Lung (tissue), 17 donors: ENCODE measurements at places on chromosomes 7 and 10. TPM values are rescaled to one million over a fixed set of nuclear protein-coding genes. Genes with fewer than 3 reads are reported as not detected.
A peak's percentile ranks its signal among the peaks of the same experiment; 100 is the strongest.

- peak; percentile 78 for DNase-seq
These were observed 132.1 kb upstream of the ZMIZ1 start for GRCh38 chr10:78936412-78937342.

GRCh38 chr10:124105594-124105993, 12.2 kb upstream of the CHST15 start:
- no peak for DNase-seq

- DNase-seq, result no peak
These were observed 173.8 kb upstream of the PPP2R2D start for GRCh38 chr10:131726967-131727366.

DNA sequence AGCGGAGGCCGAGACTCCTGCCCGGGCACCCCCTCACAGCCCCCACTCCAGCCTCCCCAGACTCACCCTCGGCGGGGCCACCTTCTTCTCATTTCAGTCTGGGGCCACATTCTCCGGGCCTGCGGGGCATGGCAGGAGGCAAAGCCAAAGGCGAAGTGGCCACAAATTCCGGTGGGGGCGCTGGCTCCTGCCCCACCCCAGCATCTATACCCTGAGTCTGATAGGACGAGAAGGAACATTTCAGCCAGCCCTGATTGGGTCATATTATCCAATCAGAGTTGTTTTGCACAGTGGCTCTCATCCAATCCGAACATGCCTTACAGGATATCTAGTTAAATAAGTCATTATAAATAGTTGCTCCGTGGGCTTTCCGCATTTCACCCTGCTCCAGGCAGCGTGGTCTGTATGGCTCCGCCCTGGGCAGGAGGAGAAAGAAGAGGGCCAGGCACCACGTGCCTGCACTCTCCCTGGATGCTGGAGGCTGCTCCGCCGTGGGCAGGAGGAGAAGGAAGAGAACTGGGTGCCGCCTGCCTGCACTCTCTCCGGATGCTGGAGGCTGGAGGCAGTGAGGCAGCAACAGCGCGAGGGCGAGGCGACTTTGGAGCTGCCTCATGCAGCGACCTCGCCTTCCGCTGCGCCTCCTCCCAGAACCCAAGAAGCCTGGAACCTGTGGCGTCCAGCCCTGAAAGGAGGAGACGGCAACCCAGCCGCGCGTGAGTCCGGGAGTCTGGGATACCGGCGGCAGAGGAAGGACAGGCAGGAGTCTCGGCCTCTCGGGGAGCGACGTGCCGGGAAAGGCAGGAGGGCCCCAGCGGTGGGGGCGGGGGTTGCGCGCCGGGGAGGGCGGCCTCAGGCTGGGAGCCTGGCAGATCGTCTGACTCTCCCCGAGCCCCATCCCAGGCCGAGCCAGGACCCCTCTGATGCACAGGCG, 162.9 kb downstream of the ZNF33B start:
- peak; percentile 59 for DNase-seq

DNA sequence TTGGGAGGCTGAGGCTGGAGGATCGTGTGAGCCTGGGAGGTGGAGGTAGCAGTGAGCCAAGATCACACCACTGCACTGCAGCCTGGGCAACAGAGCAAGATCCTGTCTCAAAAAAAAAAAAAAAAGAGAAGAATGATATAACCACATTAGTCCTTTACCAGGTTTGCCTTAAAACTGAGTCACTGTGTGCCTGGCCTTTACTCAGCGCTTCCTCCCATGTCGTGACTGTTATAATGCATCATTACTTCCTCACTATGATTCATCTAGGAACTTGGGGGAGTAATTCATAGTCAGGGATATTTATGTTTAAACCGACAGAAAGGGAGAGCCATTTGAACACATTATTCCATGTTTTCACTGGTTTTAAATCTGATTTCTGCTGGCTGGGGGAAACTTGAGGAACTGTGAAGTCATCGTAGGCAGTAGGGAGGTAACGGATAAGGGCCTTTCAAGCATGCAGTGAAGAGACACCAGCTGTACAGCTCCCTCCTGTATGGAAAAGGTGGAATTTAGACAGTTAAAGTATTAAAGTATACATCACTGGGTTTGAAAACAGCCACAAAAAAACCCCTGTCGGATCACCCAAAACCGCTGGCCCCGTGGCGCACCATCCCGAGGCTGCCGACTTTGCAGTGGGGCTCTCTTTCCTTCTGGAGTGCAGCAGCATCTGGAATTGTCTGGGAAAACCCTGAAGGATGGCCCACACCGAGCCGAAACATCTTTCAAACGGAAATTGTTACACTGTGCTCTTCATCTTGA, 119.8 kb downstream of the NKX6-2 start:
- DNase-seq, result no peak

DNA sequence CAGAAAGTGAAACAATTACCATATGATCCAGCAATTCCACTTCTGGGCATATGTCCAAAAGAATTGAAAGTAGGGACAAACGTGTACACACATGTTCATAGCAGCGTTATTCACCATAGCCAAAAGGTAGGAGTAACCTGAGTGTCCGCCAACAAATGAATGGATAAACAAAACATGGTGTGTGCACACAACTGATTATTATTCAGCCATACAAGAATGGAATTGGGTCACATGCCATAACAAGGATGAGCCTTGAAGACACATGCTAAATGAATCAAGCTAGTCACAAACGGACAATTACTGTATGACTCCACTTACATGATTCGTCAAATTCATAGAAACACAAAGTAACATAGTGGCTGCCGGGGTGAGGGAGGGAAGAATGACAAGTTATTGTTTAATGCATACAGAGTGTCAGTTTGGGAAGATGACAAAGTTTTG, 4.1 kb upstream of the OIT3 start:
- DNase-seq, result peak; percentile 20

DNA sequence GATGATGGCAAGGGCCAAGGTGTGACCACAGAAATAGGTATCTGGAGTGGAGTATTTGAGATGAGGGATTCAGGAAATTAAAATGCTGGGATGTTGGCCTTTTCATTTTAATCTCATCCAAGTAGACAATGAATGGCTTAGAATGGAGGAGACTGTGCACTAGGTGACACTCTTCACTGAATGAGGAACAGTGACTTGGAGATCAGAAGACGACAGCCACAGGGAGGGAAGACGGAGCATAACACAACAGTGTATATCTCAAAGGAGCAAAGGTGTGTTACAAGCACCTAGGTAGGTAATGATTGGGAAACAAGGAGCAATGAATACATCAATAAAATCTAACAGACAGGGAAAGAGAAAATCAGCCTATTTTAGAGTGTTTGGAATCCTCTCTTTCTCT, 4.1 kb upstream of the TAX1BP1 start:
- no peak for DNase-seq

DNA sequence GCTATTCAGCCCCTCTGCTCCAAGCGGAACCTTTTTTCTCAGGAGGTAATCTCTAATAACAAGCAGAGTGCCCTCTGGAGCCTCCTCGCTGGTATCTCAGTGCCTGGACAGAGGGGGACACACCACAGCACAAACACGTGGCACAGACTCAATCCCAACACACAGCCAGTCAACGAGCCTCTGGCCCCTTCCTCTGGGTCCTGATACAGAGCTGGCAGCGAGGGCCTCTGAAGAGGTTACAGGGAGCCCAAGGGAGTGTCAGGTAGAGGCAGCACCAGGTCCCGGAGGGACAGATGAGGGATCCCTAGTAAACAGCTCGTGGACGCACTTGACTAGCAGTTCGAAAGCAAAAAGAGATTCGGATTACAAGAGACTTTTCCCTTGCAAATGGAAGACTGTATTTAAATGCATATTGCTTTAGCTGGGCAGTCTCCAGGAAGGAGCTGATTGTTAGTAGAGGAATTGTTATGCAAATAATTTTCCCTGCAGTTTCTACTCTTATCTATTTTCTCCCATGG, 14.1 kb downstream of the CXCL12 start:
- no peak for DNase-seq

- DNase-seq, result no peak
These were observed 27.8 kb upstream of the LRRN3 start for GRCh38 chr7:111063166-111063565.

DNA sequence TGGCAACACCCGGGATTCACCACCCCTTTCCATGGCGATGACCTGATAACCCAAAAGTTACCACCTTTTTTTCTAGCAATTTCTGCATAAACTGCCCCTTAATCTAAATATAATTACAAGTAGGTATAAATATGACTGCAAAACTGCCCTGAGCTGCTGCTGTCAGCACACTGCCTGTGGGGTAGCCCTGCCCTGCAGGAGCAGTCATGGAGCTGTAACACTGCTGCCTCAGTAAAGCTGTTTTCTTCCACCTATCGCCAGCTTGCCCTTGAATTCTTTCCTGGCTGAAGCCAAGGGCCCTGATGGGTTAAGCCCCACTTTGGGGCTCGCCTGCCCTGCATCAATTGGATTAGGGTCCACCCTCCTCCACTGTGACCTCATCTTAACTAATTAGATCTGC, 368.8 kb downstream of the SFMBT2 start:
- DNase-seq, result no peak

DNA sequence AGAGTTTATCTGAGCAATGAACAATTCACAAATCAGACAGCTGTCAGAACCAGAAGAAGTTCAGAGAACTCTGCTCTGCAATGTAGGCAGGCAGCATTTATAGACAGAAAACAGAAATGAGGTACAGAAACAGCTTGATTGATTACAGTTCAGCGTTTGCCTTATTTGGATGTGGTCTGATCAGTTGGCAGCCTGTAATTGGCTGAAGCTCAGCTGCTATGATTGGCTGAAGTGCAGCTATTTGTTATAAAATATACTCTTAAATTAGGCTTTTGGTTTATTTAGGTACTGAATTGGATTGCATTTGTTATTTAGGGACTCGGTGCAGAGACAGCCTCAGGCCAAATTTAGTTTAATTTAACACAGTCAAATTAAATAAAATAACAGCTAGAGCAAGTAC, 85.8 kb upstream of the JAZF1 start:
- DNase-seq, result no peak

- DNase-seq, result no peak
These were observed 170.1 kb downstream of the MAD1L1 start for GRCh38 chr7:2062648-2063047.

DNA sequence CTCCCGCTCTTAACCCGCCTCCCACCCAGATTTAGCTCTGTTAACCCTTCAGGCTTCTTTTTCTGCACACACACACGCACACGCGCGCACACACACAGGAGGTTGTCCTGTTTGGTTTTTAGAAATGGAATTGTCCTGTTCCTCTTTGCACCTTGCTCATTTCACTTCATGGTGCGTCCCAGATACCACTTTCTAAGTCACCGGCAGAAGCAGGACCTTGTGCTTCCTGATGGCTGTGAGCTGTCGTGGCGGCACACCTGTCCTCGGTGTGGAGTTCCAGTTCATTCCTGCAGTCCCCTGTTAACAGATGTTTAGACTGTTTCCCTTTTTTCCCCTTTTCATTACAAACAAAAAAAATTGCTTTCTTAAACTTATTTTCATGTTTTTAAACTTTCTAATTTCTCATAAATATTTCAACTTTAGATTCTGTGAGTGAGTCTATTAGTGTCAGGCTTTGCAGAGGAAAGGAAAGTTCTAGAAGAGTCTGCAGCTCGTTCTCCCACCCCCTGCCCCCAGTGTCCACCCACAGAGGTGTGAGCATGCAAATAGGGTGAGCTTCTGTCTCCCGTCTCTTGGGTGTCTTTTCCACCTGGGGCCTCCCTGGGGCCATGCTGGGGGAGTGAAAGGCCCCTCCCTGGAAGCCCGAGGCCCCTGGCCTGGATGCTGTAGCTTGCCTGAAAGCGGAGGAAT, 85.5 kb downstream of the LHPP start:
- DNase-seq, result no peak

DNA sequence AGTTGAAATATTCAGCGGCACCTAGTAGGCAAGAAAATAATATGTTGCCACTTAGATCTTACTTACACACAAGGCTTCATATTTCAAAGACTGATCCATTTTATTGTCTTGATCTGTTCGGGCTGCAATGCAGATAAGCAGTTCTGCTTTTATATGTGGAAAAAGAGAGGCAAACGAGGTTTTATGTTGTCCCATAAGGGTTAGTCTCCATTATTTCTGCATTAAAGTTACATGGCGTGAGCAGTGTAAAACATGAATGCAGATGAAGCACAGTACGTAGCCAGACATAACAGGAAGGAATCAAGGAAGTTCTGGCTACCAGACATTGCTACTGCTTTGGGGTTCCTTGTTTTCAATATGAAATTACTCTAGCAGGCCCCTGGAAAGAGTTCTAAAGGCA, 224.8 kb downstream of the BBS9 start:
- DNase-seq, result no peak

DNA sequence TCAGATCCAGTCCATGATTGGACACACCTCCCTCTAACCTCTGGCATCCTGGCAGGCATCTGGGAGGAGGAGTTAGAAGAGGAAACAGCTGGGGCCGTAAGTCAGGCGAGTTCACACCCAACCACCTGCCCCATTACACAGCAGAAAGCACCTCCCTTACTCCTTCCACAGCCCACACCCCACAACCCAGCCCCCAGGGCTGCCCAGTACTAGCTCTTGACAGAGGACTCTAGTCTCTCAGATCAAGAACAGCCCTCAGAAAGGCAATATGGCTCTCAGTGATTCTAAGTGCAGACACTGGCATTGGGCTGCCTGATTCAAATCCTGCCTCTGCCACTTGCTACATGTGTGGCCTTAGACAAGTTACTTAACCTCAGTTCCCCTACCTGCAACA, 34.1 kb downstream of the KCNMA1 start:
- DNase-seq, result peak; percentile 23

- DNase-seq, result no peak
These were observed 10.2 kb downstream of the PRSS1 start for GRCh38 chr7:142759433-142759832.

DNA sequence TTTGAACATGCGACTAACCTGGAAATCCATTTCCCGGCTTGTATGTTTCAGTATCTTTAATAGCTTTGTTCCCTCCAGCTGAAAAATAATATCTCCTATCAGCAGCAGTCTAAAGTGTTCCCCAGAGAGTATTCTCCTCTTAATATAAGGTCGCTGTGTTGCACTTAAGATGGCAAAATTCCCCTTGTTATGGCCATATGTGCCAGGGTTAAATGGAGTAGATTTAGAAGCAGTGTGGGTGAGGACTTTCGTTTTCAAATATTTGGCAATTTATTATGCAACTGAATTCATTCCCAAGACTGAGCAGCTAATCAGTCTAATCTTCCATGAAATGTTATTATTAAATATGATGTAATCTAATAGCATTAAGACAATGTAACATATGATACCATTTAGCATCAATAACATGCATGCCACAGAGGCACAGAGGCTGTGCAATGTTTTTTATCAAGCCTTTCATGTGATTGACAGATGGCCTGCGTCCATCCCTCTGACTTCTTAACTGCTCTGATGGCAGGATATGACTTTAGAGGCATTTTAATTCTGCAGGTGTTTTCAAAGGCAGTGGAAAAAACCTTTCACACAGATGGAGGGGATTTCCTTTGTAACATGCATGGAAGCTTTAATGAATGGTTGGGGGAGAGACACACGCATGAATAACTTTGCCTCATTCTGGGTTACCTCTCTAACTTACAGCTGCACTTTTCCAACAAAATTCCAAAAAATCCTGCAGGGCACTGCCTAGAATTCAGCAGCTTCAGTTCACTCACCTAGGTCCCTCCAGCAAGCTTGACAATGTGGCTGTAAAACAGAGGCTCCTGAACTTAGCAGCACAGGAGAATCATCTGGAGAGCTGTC, 55.1 kb upstream of the ZPBP start:
- DNase-seq, result no peak

LYZL1 gene
- not detected for polyA plus RNA-seq

GBF1 gene
- polyA plus RNA-seq, result 11.6 TPM

HOXA11 gene
- polyA plus RNA-seq, result not detected

VAX1 gene
- polyA plus RNA-seq, result not detected

SCD gene
- 136 TPM for polyA plus RNA-seq

NFKB2 gene
- 114 TPM for polyA plus RNA-seq

VIPR2 gene
- 0.02 TPM for polyA plus RNA-seq

ZCWPW1 gene
- polyA plus RNA-seq, result 12.2 TPM

GNAT3 gene
- not detected for polyA plus RNA-seq

GALNT17 gene
- polyA plus RNA-seq, result 4.4 TPM
